ENCODE measurements at places on chromosomes 1 and 21.
A peak's percentile ranks its signal among the peaks of the same experiment; 100 is the strongest.

GRCh38 chr21:42956824-42957630 is 17.3 kb upstream of the PKNOX1 start:
- no peak for DNase-seq

GRCh38 chr1:172818841-172819527 is 160.1 kb downstream of the FASLG start:
- DNase-seq = peak; percentile 4

DNA sequence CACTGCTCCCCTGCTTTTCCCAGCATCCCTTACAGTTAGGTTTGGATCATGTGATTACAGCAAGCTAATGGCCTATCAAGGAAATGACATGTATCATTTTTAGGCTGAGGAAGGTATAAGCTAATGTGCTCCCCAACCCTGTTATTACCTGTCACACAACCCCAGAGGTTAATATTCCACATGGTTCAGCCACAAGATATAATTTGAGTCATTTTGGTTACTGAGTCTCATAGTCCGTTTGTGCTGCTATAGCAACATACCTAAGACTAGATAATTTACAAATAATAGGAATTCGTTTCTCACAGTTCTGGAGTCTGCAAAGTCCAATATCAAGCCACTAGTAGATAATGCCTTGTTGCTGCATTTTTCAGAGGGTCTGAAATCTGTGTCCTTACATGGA is 29.1 kb upstream of the SLC16A1 start:
- no peak for DNase-seq

DNA sequence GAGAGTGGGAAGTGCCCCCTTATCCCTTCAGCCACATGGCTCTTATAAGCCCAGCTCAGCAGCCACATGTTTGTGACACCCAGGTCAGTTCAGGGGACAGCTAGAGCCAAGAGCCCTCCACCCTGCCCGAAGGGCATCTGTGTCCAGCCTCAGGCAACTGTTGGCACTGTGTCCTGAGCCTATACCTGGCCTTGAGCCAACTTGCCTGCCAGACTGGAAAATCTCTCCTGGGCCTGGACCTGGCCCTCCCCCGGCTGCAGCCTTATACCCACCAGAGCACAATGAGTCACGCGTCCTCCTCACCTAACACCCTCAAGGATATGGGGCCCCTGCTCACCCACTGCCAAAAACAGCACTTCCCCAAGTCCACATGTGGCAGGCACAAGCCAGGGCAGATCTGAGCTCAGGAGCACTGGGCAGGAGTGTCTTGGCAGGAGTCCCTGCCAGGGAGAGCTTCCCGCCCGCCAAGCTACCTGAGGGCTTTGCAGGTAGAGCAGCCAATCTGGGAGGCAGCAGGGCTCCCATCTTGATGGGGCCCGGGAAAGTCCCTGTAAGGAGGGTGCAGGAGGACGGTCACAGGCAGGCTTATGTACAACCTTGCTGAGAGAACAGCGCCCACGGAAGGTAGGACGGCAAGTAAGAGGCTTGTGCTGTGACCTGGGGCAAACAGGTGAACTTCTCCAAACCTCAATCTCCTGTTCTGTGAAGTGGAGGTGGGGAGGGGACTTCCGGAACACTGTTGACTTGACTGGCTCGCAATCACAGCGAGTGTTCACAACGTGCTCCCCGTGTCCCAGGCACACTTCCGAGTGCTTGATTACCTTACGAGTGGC is 19.8 kb upstream of the HSPG2 start:
- DNase-seq = no peak

GRCh38 chr1:187504779-187505178 is 676.0 kb downstream of the PLA2G4A start:
- DNase-seq = no peak

DNA sequence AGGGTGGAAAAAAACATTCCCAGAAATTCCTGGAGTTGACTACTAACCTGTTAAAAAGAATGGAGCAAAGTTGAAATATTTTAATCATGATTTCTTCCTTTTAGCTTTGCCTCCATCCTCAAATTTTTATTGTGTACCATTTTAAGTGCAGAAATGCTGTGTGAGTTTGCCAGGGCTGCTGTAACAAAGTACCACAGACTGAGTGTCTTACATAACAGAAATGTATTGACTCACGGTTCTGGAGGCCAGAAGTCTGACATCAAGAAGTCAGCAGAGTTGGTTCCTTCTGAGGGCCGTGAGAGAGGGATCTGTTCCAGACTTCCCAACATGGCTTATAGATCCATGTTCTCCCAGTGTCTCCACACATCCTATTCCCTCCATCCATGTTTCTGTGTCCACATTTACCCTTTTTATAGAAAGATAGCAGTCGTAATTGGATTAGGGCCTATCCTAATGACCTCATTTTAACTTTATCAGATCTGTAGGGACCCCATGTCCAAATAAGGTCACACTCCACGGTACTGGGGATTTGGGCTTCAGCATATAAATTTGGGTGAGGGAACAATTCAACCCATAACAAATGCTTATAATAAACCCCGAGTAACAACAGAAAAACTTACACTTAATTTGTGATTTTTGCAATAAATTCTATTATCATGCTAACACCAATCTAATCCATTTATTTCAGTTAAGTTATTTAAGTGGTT is 12.7 kb downstream of the SNX7 start:
- DNase-seq = no peak

DNA sequence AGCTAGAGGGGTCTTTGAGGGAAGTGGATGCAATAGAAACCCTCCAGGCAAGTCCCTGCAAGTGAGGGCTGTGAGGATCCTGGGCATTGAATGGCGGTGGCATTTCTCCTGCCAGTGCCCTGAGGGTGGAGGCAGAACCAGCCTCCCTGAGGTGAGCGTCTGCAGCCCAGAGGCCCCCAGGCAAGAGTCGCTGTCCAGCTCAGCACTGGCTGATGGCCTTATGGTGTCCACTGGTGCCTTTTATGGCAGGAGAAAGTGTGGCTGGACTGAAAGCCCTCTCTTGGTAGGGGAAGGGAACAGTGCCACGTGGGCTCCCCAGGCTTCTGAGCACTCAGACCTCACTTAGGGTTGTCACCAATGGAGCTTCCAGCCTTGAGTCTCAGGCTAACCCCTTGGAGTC is 77.3 kb downstream of the SH3BGR start:
- no peak for DNase-seq

- no peak for DNase-seq
Measured at GRCh38 chr1:87986130-87986866, 657.6 kb downstream of the LMO4 start.

- no peak for DNase-seq
Measured at GRCh38 chr1:1732381-1732780, 8.2 kb upstream of the CDK11A start.

DNA sequence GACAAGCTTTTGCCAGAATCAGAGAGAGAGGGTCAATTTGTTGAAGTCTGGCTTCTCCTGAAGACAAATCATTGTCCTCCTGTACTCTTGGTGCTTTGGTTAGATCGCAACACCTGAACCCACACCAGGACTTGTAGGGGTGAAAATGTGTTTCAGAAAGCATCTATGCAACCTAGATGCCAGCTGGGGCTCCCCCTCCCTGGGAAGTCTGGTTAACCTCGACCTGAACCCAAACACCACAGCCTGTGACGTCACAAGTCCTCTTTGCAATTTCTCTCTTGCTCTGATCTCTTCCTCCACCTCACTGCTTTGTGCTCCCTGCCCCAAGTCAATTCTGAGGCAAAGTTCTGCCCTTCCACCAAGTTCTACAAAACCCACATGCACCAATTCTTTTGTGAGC is 42.8 kb upstream of the USP24 start:
- no peak for DNase-seq

GRCh38 chr1:8926707-8927694 is 18.7 kb upstream of the CA6 start:
- no peak for DNase-seq

- no peak for DNase-seq
Measured at GRCh38 chr1:94095744-94096469, 25.0 kb downstream of the ABCA4 start.

GRCh38 chr1:183600634-183601033 is 10.4 kb upstream of the NCF2 start:
- no peak for DNase-seq

DNA sequence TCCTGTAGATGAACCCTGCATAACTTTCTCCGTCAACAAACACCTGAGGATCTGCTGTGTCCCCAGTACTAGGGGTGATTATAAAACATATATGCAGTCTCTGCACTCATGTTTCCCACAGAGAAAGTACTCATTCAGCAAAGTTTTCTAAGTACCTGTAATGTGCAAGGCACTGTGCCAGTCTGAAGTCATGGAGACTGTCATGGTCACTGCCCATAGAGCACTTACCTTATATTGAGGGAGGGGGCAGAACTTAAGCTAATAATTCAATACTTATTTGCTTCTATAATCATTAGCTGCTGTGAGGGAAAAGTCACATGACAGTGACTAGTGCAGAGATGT is 41.2 kb downstream of the MAP3K21 start:
- no peak for DNase-seq

- DNase-seq = peak; percentile 2
Measured at GRCh38 chr1:48697066-48697707, 79.5 kb downstream of the BEND5 start.

DNA sequence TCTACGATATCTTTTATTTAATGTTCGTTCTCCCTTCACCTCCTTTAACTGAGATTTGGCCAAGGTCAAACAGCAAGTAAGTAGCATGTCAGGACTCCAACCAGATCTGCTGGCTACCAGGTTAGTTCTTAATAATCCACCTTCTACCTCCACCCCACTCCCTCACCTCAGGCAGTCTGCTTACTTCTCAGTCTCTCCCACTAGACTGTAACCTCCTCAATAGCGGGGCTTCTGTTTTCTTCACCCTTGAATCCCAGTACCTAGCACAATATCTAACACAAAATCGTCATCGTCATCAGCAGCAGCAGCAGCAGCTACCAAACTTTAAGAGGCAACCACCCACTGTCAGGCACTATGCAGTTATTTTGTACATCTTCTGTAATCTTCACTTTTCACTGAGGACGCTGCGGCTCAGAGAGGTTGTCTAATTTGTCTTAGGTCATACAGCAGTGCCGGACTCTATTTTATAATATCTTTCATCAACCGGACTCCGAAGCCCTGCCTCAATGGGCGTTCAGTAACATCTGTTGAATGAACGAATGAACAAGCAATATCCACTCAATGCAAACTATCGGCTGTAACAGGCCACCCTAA is 859 bp upstream of the MAGI3 start:
- DNase-seq = no peak

DNA sequence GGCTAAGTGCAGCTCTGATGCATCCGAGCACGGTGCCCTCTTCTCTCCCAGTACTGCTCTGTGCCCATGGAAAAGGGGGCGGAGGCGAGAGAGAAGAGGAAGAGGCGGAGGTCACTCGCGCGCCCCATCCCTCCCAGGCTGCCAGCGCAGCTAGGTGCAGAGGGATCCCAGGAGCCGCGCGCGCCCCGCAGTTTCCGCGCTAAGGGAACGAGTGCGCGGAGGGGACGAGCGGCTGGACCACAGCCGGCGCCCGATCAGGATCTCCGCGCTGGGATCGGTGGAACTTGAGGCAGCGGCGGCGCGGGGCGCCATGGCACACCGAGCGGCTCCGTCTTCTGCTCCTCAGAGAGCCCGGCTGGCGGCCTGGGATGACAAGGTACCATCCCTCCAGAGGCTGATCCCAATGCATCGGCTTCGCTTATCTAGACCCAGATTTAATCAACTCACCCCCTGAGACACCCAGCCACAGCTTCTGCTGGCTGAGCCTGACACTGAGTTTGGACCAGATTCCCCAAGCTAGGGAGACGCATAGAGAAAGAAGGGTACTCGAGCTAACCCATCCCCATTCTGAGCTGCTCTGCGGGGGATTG is at the start of gene PTGFR:
Gene PTGFR, plus strand, starts transcription at position 114 of the 590 bp plus-strand sequence. CDS start 1,770 bp downstream, outside the sequence.
- no peak for DNase-seq

All from C1 segment of cervical spinal cord (tissue), 14 donors.